ENCODE measurements at places on chromosomes 7 and 10.

GRCh38 chr10:33229949-33230267 is 104.6 kb downstream of the NRP1 start:
- no peak for DNase-seq

DNA sequence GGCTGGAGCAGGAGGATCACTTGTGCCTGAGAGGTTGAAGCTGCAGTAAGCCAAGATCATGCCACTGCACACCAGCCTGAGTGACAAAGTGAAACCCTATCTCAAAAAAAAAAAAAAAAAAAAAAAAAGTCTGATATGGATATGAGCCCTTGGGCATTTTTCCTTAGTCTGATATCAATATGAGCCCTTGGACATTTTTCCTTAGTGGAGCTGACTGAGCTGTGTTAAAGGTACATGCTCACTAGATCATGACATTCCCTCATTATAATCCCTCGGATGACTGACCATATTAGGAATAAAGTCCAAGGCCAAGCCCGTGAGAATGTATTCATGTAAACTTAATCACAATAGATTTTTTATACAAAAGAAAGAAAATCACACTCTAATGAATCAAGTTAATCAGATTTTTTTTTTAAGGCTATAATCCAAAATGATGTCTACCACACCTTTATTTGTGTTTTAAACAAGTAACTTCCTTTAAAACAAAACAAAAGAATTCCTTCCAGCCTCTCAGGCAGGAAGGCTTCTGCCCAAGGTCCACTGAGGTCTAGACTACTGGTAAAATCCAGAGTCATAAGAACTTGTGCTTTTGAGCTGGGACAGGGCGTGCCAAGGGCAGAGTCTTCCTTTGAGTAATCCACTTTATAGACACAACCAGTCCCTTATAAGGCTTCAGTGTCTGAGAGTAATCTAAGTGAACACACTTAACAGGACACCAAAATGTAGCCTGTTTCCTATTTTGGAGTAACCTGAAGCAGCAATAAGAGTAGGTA is 5.5 kb downstream of the PPA1 start:
- no peak for DNase-seq

DNA sequence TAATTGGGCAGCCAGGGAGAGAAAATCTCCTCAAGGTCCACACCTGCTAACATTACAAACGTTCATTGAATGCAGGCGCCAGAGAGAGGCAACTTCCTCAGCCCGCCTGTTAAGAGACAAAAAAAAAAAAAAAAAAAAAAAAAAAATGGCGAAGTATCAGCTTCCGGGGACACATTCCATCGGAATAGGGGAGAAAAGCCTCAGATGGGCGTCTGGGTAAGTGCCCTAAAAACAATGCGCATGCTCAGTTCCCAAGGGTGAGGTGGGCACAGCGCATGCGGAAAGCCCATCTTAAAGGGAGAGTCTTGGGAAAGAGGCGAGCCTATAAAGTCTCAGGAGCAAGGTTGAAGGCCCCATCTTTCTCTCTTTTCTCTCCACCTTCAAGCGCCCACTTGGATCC is 1139.7 kb upstream of the CELF2 start:
- no peak for DNase-seq

GRCh38 chr7:1562116-1562515 is 6.1 kb upstream of the TMEM184A start:
- DNase-seq = no peak

- no peak for DNase-seq
Measured at GRCh38 chr10:110857265-110858171, 14.2 kb upstream of the PDCD4 start.

GRCh38 chr10:83820033-83820432 is 319.3 kb upstream of the GHITM start:
- no peak for DNase-seq

- no peak for DNase-seq
Measured at GRCh38 chr7:155529845-155530244, 16.5 kb downstream of the CNPY1 start.
